ENCODE measurements at places on chromosomes 1 and 21.

GRCh38 chr1:52579415-52579814 is 22.8 kb upstream of the GPX7 start:
- DNase-seq = no peak

DNA sequence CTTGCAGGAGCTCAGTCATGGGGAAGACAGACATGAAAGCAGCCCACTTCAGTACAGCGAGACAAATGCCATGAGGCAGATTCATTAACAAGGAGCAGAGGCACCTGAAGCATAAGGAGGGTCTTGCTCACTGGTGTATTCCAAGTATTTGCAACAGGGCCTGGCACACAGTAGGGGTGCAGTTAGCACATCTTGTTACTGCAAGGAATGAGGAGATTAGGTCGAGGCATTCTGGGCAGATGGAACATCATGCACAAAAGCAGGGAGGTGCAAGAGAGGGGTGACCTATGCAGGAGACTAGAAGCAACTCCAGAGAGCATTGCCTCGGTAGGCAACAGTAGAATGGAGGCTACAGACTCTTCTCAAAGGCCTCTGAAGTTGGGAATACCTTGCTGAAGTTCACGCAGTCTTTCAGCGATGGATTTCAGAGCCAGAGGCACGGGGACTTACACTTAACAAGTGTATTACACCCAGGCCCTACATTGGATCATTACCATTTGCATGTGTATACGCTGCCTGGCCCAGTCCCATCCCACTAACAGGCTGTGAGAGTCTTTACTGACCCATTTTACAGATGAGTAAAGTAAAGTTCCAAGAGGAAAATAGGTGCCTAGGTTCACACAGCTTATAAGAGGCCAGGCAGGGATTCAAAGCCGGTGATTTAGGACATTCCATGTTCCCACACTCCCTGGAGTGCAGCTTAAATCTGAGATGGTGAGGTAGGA is 82.1 kb downstream of the TRABD2B start:
- DNase-seq = no peak

DNA sequence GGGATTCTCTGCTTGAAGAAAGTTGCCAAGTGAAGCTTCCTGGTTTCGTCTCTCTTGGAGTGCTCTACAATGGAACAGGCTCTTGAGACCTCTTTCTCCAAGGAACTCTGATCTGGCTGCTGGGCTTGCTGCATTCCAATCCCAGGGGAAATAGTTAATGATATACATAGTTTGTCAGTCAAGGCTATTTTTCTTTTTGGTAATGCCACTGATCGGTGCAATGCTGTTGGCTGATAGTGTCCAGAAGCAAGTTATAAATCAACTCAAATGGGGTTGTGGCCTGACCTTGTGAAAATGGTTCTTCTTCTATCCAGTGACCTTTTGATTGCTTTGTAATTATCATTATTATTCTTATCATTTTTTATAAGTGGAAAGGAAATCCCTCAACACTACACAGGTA is 48.4 kb upstream of the TNFSF18 start:
- no peak for DNase-seq

- DNase-seq = no peak
Observed at GRCh38 chr1:157087030-157087429, 12.6 kb downstream of the ETV3L start.

DNA sequence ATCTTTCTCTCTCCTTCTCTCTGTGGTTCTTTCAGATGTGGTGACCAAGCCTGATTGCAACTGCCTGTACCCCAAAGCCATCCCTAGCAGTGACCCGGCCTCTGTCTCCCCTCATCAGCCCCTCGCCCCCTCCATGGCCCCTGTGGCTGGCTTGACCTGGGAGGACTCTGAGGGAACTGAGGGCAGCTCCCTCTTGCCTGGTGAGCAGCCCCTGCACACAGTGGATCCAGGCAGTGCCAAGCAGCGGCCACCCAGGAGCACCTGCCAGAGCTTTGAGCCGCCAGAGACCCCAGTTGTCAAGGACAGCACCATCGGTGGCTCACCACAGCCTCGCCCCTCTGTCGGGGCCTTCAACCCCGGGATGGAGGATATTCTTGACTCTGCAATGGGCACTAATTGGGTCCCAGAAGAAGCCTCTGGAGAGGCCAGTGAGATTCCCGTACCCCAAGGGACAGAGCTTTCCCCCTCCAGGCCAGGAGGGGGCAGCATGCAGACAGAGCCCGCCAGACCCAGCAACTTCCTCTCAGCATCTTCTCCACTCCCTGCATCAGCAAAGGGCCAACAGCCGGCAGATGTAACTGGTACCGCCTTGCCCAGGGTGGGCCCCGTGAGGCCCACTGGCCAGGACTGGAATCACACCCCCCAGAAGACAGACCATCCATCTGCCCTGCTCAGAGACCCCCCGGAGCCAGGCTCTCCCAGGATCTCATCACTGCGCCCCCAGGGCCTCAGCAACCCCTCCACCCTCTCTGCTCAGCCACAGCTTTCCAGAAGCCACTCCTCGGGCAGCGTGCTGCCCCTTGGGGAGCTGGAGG is 12.7 kb downstream of the CSF1 start:
- peak; percentile 54 for DNase-seq

All from sciatic nerve (tissue), 2 donors.